ENCODE measurements at places on chromosomes 1 and 21.

- DNase-seq = no peak
Measured at GRCh38 chr1:64935551-64936155, 30.7 kb downstream of the JAK1 start.

DNA sequence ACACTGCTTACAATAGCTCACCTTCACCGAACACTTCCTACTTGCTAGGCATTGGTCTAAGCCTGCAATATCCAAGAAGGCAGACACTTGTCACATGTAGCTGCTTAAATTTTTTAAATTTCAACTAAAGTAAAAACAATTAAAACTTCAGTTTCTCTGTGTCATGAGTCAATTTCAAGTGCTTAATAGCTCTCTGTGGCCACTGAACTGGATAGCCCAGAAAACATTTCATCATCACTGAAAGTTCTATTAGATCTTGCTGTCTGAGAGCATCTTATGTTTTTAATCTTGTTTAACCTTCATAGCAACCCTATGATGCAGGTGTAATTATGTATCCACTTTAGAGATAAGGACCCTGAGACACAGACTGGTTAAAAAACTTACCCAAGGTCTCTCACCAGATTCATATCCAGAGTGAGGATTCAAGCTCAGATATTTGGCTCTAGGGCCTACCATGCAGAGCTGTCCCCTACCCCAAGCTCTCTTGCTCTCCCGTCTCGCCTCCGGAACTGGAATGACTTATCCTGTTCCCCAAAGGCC, 2.6 kb upstream of the FCRL6 start:
- no peak for DNase-seq

DNA sequence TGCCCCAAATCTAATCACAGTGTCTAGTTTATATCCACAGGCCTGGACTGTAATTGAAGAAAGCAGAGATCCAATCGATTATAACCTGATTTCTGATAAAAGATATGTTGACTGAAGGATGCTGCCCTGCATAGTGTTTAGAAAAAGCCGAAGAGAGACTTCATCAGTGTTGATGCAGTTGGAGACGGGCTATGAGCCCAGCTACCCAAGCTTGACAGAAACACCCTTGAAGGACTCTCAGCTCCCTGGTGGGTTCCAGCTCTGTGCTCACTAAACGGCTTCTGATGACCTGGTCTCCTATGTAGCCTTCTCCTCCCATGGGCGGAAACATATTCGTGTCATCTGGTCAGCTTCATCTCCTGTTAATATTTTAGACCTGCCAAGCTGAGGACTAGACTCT, 10.2 kb downstream of the FAM89A start:
- DNase-seq = no peak

DNA sequence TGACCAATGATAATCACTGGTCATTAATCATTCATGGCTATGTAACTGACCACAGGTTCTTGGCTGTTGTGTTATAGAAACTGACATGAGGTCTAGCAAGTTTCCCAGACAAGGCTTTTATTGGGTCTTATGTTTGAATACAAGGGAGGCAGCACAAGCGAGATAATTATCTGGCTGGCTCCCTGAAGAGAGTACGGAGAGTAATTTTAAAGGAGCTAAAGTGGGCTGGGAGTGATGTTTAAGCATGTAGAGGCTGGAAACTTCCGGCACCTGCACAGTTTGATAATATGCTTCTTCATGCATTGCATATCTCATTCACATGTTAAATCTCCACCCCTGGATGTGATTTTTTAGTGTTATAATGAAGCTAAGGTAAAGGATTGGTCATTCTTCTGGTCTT, 116.2 kb upstream of the KCNK1 start:
- DNase-seq = no peak

DNA sequence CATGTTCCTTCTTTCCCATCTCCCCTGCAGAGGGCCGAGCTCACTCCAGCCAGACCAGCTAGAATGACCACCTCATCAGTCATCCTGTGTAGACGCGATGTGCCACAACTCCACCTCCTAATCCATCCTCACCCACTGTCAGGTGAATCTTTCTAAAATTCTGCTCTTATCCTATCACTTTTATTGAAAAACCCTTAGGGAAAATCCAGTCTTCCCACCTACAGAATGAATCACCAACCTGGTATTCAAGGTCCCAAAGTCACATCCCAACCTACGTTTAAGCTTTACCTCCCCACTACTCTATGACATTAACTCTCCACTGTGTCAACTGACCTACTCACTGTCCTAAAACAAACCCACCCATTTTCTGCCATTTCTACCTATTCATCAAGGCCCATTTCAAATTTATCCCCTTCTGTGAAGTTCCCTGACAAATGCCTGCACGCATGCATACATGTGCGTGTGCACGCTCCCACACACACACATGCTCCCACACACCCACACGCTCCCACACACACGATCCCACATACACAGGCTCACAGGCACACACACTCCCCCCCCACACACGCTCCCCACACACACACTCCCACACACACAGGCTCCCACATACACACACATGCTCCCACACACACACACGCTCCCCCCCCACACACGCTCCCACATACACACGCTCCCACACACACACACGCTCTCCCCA, 27.7 kb downstream of the HSF2BP start:
- no peak for DNase-seq

GRCh38 chr1:244137725-244138124, 86.6 kb downstream of the ZBTB18 start:
- no peak for DNase-seq

DNA sequence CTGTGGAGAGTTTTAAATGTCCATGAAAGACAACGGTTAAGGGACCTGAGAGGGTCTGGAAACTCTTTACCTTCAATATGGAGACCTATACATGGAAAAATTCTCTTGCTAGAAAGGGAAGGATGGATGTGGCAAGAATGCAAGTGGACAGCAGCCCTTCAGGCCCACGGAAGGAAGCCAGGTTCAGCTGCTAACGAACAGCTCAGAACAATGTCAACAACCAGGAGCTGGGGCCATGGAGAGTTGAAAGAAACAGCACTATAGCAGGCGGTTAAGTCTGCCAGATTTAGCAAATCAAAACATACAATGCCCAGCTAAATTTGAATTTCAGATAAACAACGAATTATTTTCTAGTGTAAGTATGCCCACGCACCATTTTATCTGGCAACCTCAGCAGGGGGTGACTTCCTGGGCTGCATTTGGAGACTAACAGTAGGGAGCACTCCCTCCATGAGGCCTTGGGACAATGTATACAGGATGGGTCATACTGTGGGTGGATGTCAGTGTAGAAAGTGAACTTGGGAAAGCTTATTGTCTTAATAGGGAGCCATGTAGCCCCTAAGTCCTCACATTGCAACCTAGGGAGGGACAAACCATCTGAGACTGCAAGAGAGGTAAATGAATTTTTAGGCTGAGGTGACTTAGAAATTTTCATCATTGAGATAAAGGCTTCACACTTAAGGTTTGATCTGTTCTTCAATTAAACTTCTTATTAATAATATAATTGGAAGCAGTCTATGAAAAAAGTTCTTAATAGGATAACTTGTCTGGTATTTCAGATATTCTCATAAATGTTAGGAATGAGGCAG, 7.8 kb upstream of the H3-3A start:
- no peak for DNase-seq

GRCh38 chr1:14165371-14165801, 433.1 kb upstream of the KAZN start:
- DNase-seq = no peak

DNA sequence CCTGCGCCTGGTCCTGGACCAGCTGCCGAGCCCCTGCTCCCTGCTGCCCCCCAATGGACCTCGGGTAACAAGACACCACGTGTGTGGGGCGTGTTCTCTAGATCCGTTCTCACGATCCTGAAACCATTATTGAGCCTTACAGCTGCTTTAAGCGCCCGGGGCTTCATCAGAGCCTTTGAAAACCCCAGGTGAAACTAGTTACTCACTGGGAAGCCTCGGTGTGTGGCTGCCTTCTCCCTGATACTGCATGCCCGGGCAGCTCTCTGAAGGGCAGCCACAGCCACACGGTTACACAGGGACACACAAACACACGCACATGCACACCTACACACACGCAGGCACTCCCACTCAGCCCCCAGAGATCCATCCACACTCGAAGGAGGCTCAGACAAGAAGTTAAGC, 5.3 kb downstream of the HES2 start:
- no peak for DNase-seq

GRCh38 chr1:87760654-87761053, 432.0 kb downstream of the LMO4 start:
- DNase-seq = no peak

DNA sequence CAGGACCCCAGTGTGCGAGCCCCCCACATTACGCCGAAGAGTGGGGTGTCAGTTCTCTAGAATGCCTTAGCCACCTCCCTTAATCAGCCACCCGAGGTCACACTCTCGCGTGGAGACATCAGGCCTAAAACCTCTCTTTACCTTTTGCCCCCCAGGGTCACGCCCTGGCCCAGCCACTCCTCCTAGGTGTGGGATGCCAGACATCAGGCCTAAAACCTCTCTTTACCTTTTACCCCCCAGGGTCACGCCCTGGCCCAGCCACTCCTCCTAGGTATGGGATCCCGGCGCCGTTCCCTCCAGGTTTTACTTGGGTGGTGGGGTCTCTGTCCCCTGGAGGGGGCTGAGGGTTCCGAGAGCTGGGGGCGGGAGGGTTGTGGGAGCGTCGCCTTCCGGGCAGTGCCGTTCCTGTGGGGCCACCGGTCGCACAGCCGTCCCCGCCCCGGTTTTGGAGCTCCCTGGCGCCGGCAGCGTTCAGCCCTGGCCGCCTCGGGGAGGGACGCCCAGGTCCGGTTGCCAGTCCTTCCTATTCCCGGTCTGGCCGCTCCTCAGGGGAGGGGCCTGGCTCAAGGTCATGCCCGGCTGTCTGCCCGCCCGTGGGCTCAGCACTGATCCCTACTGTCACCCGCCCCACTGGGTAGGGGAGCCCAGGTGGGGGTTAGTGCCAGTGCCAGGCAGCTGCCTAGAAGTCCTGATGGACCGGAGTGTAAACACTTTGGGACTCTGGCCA, 882 bp downstream of the VPS13D start:
- no peak for DNase-seq

DNA sequence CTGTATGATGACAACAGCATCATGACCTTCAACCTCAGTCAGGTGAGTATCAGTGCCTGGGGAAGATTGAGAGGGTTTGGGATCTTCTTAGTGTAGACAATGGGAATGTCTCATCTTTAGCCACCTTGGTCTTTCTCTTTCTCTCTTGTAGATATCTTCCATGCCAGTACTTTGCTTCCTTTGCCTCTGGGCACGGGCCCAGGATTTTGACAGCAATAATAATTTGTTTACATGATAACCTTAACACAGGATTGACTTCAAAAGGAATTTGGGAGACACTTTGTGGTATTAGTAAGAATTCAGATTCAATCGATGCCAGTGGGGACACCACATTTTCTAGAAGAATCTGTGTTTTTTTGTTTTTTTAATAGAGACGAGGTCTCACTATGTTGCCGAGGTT, 12.1 kb upstream of the PIGV start:
- no peak for DNase-seq

DNA sequence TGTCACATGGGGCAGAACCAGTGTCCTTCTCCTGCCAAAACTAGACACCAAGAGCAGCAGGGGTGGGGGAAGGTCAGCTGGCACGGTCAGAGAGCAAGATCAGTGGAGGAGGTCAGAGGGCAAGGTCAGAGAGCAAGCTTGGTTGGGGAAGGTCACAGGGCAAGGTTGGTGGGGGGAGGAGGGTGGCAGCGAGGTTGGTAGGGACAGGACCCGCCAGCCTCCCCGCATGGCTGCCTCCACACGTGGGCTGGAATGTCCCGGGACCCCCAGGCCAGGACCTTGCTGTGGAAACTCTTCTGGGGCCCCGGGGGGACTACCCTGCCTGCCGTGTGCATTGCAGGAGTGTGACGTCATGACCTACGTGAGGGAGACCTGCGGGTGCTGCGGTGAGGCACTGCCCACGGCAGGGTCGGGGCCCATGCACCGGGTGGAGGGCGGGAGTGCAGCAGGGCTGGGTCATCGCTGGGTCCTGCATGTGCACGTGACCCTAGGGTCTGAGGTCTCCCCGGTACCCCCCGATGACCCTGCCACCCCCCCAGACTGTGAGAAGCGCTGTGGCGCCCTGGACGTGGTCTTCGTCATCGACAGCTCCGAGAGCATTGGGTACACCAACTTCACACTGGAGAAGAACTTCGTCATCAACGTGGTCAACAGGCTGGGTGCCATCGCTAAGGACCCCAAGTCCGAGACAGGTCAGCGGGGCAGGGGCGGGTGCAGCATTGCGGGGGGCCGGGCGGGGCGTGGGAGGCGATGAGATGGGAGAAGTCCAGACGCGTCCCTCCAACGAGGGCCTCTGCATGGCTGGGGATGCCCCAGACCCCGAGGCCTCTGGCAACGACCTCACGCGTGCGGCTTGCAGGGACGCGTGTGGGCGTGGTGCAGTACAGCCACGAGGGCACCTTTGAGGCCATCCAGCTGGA, 27.3 kb downstream of the COL6A2 start:
- no peak for DNase-seq

DNA sequence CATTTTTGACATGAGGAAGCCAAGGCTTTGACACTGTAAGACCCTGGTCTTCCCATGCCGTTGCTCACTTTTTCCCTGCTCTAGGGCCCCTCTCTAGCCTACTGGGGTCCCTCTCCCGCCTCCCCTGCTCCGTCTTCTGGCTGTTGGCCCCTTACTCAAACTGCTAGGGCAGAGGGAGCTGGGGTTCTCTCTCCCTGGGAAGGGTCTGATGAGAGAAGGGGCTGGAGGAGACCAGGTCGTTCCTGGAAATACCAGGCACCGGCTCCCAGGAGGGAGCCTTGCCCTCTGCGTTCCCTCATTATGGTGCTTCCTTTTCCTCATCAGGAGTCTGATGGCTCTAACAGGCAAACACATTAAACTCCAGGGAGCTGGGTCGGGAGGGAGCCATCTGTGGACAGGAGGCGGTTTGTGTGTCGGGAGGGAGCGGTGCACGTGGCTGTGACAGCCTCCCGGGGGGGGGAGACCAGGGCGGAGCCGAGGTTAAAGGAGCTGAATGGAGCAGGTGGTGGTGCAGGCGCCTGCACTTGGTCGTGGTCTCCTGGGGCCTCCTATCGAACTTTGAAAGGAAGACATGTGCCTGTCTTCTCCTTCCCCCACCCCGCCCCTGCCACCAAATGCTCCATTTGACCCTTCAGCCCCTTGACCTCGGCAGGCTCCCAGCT, 35.4 kb upstream of the LHX4 start:
- DNase-seq = no peak

- no peak for DNase-seq
Measured at GRCh38 chr1:116921301-116921885, 11.7 kb downstream of the PTGFRN start.

DNA sequence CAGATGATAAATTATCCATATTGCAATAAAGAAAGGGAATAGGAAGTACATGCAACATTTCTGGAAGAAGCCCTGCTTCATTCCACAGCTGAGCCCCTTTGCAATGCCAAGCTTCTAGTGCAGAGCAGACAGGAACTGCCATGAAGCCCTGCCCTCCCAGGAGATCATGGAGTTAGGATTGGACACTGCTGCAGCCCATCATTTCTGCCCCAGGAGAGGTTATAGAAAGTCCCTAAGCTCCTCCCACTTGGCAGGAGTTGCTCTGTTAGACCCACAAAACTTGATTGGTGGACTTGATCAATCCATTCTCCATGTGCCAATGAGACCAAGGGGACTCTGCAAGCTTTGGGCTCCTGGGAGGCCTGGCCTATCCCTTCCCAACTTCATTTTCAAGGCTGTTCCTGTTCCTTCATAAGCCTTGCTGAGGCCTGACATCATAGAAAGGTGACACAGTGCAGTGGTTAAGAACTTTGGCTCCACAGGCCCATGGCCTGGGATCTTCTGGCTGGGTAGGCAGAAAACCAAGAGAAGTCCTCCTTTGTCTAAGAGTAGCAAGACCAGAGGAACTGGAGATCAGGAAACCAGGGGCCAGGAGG, 1.3 kb upstream of the LAPTM5 start:
- DNase-seq = no peak

GRCh38 chr1:19514391-19514831, 29.1 kb upstream of the CAPZB start:
- DNase-seq = no peak
